ENCODE measurements at places on chromosomes 2 and 18.
A peak's percentile ranks its signal among the peaks of the same experiment; 100 is the strongest.

DNA sequence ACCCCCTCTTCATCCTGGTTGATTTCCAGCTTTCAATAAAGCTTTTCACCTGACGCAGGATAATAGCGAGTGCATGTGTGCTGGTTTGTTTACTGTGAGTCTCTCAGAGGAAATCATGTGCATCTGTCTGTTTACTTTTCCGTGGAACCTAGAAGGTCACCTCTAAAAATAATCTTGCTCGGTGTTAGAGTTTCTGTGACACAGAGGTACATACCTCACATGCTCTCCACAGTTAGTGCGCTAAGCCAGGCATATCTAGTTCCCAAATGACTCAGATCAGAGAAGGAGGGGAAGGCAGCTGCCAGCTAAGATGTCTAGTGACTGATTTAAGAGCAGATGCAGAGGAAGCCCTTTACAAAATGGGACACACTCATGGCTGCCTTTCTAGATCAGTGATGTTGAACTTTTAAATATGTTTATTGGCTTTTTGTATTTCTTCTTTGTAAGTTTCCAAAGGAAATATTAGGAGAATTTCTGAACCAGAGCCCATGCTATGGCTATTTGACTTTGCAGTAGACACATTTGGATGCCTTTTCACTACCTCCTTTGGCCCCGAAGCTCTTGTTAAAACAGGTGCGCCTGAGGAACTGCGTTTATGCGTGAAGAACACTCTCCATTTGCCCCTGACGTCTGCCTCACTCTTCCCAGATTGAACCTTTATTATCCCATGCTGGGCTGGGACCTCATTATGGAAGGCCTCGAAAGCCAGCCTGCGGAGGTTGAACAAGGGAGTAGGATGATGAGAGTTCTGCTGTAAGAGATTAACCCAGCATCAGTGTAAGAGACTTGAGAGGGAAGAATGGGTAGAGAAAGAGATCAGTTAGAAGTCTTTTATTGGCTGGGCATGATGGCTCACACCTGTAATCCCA, 145.6 kb downstream of the FAM161A start:
- H3K27ac ChIP-seq: peak overlapping the region; percentile 63
- no peak overlapping the region for H3K4me3 ChIP-seq
- no peaks in the 10 kb centered on the region for H3K27me3 ChIP-seq
- DNase-seq: no peak
- H3K4me1 ChIP-seq: peaks cover 31% of the 10 kb centered on the region
- no peaks in the 10 kb centered on the region for H3K36me3 ChIP-seq

DNA sequence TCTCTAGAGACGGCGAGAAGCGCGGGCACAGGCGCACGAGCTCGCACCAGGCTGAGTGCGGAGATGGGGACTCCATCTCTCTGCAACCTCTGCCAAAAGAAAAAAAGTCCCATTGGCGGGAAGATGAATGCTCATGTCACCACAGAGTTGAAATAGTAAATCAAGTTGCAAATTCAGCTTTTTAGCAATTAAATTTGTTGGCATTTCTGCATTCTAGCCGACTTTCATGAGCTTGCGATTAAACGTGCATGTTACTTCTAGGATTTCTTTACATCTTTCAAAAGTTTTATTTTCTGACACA, 588 bp downstream of the CHAC2 start:
- H3K36me3 ChIP-seq: no peaks in the 10 kb centered on the region
- peaks cover 3% of the 10 kb centered on the region for H3K4me1 ChIP-seq
- no peaks in the 10 kb centered on the region for H3K27me3 ChIP-seq
- H3K4me3 ChIP-seq: peak overlapping the region; percentile 84

- no peak overlapping the region for H3K4me3 ChIP-seq
- no peak overlapping the region for H3K27ac ChIP-seq
- H3K4me1 ChIP-seq: no peaks in the 10 kb centered on the region
- H3K36me3 ChIP-seq: no peaks in the 10 kb centered on the region
- H3K27me3 ChIP-seq: no peaks in the 10 kb centered on the region
Observed at GRCh38 chr2:231369580-231370428, 25.7 kb upstream of the B3GNT7 start.

DNA sequence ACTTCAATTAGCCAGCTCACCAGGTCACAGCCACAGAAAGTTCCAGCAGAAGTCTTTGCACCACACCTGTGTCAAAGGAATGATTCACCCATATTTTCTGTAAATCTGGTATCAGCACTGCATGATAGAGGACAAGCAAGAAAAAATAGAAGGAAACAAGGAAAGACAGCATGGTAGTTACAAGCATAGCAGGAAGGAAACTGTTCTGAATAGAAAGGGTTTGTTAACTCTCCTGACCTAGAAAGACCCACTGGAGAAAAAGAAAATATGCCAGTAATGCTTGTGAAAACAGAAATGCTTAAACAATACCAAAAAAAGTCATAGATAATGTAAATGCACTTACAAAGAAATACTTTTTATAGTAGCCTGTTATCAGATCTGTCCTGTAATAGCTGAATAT, 40.8 kb downstream of the SCRN3 start:
- no peak overlapping the region for H3K4me3 ChIP-seq
- H3K36me3 ChIP-seq: no peaks in the 10 kb centered on the region
- DNase-seq: no peak
- no peaks in the 10 kb centered on the region for H3K27me3 ChIP-seq

GRCh38 chr2:169961911-169962310, 134.7 kb downstream of the UBR3 start:
- no peak for DNase-seq
- no peak overlapping the region for H3K27ac ChIP-seq
- no peaks in the 10 kb centered on the region for H3K4me1 ChIP-seq

DNA sequence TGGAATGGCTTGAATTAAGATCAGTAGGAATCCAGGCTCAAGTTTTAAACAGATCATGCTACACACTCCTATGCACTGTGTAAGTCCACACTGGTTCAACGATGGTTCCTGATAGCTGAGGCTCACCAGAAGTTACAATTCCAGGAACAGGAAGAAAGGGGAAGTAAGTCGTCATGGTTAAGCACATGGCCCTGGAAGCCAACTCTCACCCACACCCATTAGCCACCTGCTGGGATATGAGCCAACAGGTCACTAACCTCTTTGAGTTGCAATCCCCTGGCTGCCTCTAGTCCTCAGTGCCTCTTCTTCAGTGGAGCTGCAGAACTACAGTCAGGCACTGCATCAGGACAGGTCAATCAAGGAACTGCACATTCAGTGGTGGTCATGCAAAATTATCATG, 133.5 kb downstream of the TMEM182 start:
- H3K27ac ChIP-seq: no peak overlapping the region
- no peaks in the 10 kb centered on the region for H3K4me1 ChIP-seq
- no peaks in the 10 kb centered on the region for H3K36me3 ChIP-seq

GRCh38 chr2:171837736-171838135, 56.3 kb downstream of the SLC25A12 start:
- H3K27ac ChIP-seq: no peak overlapping the region
- H3K4me1 ChIP-seq: no peaks in the 10 kb centered on the region
- H3K27me3 ChIP-seq: no peaks in the 10 kb centered on the region
- no peak overlapping the region for H3K4me3 ChIP-seq

- H3K4me1 ChIP-seq: no peaks in the 10 kb centered on the region
- H3K27me3 ChIP-seq: no peaks in the 10 kb centered on the region
- H3K36me3 ChIP-seq: no peaks in the 10 kb centered on the region
Observed at GRCh38 chr2:65316072-65316471, 88.4 kb downstream of the ACTR2 start.

GRCh38 chr2:203341741-203342310, 13.6 kb downstream of the ABI2 start:
- H3K27ac ChIP-seq: no peak overlapping the region
- H3K4me3 ChIP-seq: no peak overlapping the region
- H3K4me1 ChIP-seq: no peaks in the 10 kb centered on the region
- no peaks in the 10 kb centered on the region for H3K36me3 ChIP-seq
- H3K27me3 ChIP-seq: no peaks in the 10 kb centered on the region
- DNase-seq: no peak

DNA sequence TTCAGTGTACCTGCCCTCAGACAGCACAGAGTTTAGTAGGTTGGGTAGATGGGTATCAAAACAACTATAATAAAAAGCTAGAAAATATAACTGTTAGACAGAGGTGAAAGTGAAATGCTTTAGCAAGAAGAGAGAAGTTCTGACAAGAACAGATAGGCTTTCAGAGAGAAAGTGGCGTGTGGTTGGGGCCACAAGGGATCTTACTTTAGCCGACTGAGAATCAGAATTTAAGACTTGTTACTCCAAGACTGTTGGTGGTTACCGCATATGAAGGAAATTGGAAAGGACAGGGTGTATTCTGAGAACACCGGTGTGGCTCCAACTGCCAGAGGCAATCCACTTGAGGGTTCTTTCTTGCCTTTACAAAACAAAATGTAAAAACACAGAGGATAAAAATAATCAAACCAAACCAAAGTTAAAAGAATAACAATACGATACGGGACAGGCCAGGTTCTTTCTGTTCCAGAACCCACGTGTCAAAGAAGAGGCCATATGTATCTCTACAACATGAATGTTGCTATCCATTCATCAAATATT, 44.4 kb upstream of the AGPS start:
- H3K36me3 ChIP-seq: no peaks in the 10 kb centered on the region
- no peak for DNase-seq
- no peaks in the 10 kb centered on the region for H3K4me1 ChIP-seq
- H3K4me3 ChIP-seq: no peak overlapping the region

DNA sequence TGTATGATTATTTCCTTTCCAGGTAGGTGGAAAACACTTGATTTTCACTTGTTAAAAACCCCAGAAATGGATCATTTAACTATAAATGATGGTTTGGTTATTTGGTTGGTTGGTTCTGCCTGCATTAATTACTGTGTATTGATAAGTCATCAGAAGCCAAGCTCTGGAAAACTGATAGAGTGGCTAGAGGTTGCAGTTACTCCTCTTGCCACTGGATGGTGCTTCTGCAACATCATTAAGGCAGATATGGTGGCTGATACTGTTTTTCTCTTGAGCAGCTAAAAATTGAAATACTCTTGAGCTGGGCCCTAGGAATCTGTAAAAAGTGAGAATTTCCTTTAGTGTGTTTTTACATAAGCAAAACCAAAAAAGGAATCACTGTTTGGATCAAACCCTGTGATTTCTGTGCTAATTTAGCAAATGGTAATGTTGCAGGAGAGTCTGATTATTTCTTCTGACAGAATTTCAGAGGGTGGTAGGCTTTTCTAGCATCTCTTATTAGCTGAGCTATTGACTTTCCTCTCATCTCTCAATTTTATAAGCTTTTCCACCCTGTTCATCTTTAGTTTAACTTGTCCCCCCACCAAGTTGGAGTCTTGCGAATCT, 54.3 kb downstream of the RAB10 start:
- no peak overlapping the region for H3K4me3 ChIP-seq
- H3K36me3 ChIP-seq: no peaks in the 10 kb centered on the region
- H3K4me1 ChIP-seq: no peaks in the 10 kb centered on the region
- no peak overlapping the region for H3K27ac ChIP-seq
- H3K27me3 ChIP-seq: no peaks in the 10 kb centered on the region

DNA sequence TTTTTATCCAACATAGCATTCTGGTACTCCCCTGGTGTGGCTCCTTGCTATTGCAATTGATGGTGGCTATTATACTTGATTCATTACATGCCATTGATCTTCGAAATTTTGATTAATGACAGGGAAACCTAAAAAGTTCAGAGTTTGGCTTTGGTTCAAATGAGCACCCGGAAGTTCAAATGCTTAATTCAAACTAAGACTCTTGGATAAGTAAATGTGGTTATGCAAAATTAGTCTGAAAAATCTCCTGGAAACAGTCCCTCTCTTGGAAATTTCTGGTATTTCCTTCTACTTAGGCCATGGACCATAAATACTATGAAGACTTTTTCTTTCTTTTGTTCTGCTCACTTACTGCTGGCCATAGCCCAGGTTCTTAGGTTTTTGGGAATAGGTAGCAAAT, 65.3 kb upstream of the SMIM21 start:
- no peak overlapping the region for H3K4me3 ChIP-seq
- H3K36me3 ChIP-seq: no peaks in the 10 kb centered on the region
- no peaks in the 10 kb centered on the region for H3K4me1 ChIP-seq
- DNase-seq: no peak
- no peaks in the 10 kb centered on the region for H3K27me3 ChIP-seq
- no peak overlapping the region for H3K27ac ChIP-seq

DNA sequence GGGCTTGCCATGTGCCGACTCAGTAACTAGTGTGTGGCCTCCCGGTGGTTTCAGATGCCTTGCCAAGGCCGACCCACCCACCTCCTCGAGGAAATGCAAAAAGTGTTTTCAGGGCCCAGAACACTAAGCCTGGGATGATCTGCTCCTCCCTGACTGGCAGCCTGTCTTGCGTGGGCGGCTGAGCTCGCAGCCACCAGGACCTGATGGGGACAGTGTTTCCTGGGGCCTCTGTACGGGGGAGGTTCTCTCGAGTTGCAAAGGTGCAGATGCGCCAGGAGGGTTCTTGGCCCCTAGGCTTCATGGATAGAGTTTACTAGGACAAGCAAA, 85.2 kb downstream of the GLI2 start:
- no peak overlapping the region for H3K4me3 ChIP-seq
- DNase-seq: no peak
- H3K27me3 ChIP-seq: no peaks in the 10 kb centered on the region
- no peaks in the 10 kb centered on the region for H3K4me1 ChIP-seq
- H3K36me3 ChIP-seq: no peaks in the 10 kb centered on the region

GRCh38 chr2:96865654-96866053, 4.2 kb downstream of the SEMA4C start:
- no peaks in the 10 kb centered on the region for H3K4me1 ChIP-seq
- H3K36me3 ChIP-seq: no peaks in the 10 kb centered on the region
- no peak overlapping the region for H3K4me3 ChIP-seq
- DNase-seq: no peak

GRCh38 chr2:121076498-121076820, 208.5 kb downstream of the TFCP2L1 start:
- H3K27ac ChIP-seq: no peak overlapping the region
- H3K4me3 ChIP-seq: no peak overlapping the region
- no peaks in the 10 kb centered on the region for H3K36me3 ChIP-seq
- DNase-seq: no peak

DNA sequence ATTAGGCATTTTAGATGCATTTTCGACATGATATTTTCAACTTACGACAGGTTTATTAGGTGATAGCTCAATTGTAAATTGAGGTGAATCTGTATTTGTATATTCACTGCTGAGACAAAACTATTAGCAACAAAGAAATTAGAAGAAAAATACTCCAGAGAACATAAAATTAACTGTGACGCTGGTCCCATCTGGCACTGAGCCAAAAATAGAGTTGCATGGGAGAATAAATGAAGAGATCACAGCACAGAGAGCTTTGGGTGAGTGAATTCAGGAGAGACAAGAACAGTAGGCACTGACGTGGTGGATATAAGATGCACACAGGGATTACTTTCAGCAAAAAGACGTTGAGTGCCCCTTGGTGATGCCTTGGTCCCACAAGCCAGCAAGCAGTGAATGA, 306.2 kb upstream of the RAB6C start:
- H3K4me3 ChIP-seq: no peak overlapping the region
- H3K4me1 ChIP-seq: no peaks in the 10 kb centered on the region
- no peaks in the 10 kb centered on the region for H3K27me3 ChIP-seq
- no peak overlapping the region for H3K27ac ChIP-seq

Data from right lobe of liver (tissue), 6 donors.